ENCODE measurements at places on chromosomes 11 and 22.

- no peaks in the 10 kb centered on the region for H3K4me1 ChIP-seq
- H3K27ac ChIP-seq: no peak within 1 kb of the TSS
- H3K4me3 ChIP-seq: peak within 1 kb of the TSS; percentile 67
- peak; percentile 59 for DNase-seq
- no peaks in the 10 kb centered on the region for H3K27me3 ChIP-seq
- H3K36me3 ChIP-seq: no peaks in the 10 kb centered on the region
Measured at GRCh38 chr11:104164028-104164520, at the start of gene PDGFD. Gene PDGFD, minus strand, starts transcription at chr11:104164147.

DNA sequence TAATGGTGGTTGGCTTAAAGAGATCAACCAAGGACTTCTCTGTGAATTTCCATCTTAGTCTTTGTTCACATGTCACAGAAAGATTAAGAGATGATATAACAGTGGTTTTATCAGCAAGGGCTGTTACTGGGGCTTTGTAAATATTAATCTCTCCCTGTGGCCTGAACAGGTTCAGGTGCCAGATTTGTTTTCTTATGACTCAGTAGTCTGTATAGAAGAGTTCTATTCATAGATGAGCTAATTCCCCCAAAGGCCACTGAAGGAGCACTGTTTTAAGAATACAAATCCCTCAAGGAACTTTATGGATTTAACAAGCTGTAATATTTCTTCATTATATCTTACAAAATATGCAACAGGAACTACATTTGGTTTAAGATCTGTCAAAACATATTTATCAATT lies 50.4 kb downstream of the TCP11L1 start:
- no peaks in the 10 kb centered on the region for H3K4me1 ChIP-seq
- H3K27me3 ChIP-seq: no peaks in the 10 kb centered on the region
- H3K4me3 ChIP-seq: no peak overlapping the region
- DNase-seq: no peak
- peaks cover 45% of the 10 kb centered on the region for H3K36me3 ChIP-seq

- H3K27me3 ChIP-seq: peaks cover 1% of the 10 kb centered on the region
- H3K4me1 ChIP-seq: no peaks in the 10 kb centered on the region
- H3K27ac ChIP-seq: no peak overlapping the region
- DNase-seq: no peak
Measured at GRCh38 chr22:48696371-48696770, 1131.3 kb downstream of the BRD1 start.

GRCh38 chr11:31872076-31872443 lies 60.9 kb upstream of the PAX6 start:
- H3K36me3 ChIP-seq: no peaks in the 10 kb centered on the region
- no peak overlapping the region for H3K4me3 ChIP-seq
- no peaks in the 10 kb centered on the region for H3K4me1 ChIP-seq
- no peak overlapping the region for H3K27ac ChIP-seq
- peaks cover 4% of the 10 kb centered on the region for H3K27me3 ChIP-seq
- DNase-seq: no peak

DNA sequence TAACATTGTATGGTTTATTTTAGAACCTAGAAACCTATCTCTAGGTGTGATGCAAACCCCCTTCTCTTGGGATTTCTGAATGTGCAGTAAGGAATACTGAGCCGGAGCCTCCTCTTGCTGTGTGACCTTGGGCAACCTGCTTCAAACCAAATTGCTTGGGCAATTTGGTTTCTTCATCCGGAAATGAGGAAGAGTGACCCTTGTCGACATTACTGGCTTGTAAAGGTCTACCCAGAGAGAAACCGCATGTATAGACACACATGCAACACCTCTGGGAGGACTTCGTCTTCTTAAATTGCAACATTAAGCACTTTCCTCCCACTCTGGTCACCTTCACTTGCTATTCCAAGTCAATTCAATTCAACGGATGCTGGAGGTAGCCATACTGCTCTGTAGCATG lies 19.6 kb upstream of the TP53I11 start:
- no peak for DNase-seq
- no peaks in the 10 kb centered on the region for H3K4me1 ChIP-seq
- H3K27ac ChIP-seq: no peak overlapping the region
- no peak overlapping the region for H3K4me3 ChIP-seq
- H3K27me3 ChIP-seq: no peaks in the 10 kb centered on the region

GRCh38 chr11:126840201-126840886 lies 160.2 kb downstream of the KIRREL3 start:
- no peaks in the 10 kb centered on the region for H3K36me3 ChIP-seq
- H3K4me1 ChIP-seq: no peaks in the 10 kb centered on the region
